ENCODE measurements at places on chromosomes 2 and 18.

DNA sequence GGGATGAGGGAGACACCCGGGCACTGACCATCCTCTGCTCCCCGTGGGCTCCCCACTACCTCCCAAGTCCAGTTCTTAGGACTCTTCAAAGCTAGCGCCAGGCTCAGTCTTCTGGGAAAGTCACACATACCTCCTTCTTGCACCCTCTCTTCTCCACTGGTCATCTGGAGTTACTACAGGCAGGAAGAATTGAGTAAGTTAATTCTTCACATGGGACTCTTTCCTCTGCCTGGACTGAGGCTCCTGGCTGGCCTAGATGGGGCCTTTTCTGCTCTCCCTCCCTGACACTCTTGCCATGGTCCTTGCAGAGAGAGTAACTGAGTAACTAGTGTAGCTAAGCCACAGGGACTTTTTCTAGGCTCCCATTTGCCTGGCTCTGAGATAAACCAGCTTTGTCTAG, 96.5 kb upstream of the CELF4 start:
- no peak for DNase-seq

- DNase-seq, result no peak
These were observed 107.1 kb downstream of the LYPD6B start for GRCh38 chr2:149145314-149146295.

DNA sequence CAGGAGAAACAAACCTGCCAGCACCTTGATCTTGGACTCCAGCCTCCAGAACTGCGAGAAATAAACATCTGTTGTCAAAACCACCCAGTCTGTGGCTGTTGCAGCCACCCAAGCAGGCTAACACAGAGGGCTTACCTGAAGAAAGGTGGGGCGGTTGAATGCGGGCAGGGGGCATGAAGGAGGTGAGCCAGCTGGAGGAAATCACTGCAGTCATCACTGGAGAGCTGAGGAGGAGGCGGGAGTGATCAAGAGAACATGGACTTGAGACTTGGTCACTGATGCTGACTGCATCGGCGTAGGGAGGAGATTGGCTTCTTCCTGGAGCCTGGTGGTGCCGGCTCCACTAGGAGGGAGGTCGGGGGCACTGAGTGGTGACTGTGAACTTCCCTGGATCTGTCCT, 14.6 kb upstream of the ARMC9 start:
- no peak for DNase-seq

DNA sequence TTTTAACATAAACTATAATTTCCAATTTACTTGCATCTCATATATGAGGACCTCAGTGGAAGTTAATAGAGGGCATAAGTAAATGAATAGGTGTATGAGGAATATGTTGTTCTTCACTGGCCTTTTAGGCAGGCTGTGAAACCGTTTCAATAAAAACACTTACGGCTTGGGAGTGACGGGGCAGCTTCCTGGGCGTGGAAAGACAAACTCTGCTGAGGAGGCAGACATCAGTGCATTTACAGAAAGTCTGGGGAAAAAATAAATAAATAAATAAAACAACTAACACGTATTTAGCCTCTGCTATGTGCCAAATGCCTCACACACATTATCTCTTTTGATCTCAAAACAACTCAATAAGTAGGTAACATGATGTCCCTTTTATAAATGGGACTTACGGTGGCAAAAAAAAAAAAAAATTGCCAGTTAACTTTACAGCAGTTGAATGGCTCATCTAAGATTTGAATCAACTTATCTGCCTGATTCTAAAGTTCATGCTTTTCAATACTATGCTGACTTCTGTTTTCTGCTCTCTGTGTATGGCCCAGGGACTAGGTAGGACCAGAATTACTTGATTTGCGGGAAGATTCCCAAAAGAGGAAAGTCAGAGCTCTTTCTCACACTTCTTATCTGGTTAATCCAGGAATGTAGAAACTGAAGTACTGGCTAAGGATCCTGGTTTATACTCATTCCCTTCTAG, 77.5 kb upstream of the LRATD1 start:
- no peak for DNase-seq

- DNase-seq, result no peak
These were observed 24.8 kb upstream of the HNRNPA3 start for GRCh38 chr2:177187631-177188312.

DNA sequence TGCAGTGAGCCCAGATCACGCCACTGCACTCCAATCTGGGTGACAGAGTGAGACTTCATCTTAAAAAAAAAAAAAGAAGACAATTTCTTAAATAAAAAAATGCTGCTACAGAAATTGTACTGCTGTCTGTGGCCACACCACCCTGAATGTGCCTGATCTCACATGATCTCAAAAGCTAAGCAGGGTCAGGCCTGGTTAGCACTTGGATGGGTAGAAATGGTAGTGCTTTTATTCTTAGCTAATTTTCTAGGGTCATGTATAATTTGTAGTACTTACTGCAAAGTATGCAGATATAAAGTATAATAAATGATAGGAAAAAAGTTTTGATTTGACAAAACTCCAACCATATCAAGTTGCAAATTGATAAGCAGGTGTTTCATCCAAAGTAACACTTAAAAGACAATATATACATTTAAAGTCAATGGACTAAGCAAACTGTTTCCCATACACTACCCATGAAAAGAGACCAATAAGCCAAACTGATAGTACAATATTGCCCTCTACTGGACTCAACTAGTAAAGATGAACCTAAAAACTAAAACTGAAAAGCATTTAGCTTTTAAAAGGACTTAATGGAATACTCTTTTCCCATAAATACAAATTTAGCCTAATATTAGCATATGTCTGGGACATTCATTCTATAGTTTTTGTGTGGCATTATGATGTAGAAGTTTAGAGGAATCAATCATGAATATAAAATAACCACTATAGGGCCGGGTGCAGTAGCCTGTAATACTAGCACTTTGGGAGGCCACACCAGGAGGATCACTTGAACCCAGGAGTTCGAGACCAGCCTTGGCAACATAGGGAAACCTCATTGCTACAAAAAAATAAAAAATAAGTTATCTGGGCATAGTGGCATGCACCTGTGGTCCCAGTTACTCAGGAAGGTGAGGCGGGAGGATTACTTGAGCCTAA, 18.6 kb upstream of the PEX13 start:
- DNase-seq, result no peak

GRCh38 chr18:58592223-58593214, 36.4 kb downstream of the ALPK2 start:
- no peak for DNase-seq

- DNase-seq, result no peak
These were observed 55.9 kb downstream of the RAB31 start for GRCh38 chr18:9764011-9764481.

DNA sequence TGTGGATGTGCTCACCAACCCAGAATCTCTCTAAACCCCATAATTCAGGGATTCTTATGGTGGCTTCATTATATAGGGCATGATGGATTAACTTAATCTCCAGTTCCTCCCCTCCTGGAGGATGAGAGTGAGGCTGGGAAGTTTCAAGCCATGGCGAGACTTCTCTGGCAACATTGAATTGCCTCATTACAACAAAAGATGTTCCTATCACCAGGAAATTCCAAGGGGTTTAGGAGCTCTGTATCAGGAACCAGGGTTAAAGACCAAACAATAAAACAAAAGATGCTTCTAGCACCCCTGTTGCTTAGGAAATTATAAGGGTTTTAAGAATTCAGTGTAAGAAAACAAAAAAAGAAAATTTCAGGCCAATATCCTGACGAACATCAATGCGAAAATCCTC, 100.1 kb downstream of the NAB1 start:
- no peak for DNase-seq

DNA sequence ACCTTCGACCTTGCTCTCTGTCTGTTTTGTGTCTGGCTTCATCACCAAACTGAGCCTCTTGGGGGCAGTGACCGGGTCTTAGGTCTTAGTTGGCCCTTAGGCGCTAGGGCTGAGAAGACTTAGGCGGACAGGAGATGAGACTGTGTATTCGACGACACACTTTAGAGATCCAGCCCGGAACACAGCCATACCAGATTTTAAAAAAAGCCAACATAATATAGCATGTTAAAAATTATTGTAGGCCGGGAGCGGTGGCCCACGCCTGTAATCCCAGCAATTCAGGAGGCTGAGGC, 9.5 kb upstream of the PROC start:
- no peak for DNase-seq

DNA sequence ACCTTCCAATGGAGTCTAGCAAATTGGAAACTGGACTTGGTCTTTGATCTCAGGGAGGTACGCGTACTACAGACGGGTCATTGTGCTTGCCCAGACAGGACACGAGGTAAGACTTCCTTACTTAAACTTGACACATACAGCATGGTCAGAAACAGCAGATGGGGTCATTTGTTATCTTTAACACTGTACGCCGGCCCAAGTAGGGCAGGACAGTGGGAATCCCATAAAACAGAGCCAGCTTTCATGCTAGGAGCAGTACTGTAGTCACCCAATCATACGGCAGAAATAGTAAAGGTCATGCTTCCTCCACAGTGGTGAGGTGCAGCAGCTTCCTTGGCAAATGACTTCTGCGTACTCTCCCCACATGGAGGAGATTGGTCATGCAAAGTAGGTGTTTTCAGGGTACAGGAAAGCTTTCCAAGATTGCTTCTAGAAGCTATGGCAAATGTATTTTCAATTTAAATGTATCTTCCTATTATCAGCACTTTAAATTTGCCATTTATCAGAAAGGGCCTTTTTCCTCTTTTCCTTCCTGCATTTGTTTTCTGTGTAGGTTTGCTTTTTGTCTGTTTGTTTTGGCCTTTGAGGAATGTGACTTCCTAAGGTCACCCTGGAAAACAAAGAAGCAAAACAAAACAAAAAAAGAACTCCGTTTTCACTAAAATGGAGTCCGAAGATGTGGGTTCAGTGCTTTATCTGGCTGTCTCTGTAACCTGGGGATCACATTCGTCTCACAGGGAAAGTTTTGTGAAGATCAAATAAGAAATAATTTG, 74.0 kb upstream of the DSG1 start:
- no peak for DNase-seq

GRCh38 chr18:23133860-23134779, 1.2 kb upstream of the CABLES1 start:
- DNase-seq, result no peak

GRCh38 chr2:120631236-120631635, 104.4 kb upstream of the GLI2 start:
- no peak for DNase-seq

- no peak for DNase-seq
These were observed 87.4 kb downstream of the ADAM23 start for GRCh38 chr2:206530727-206531126.

DNA sequence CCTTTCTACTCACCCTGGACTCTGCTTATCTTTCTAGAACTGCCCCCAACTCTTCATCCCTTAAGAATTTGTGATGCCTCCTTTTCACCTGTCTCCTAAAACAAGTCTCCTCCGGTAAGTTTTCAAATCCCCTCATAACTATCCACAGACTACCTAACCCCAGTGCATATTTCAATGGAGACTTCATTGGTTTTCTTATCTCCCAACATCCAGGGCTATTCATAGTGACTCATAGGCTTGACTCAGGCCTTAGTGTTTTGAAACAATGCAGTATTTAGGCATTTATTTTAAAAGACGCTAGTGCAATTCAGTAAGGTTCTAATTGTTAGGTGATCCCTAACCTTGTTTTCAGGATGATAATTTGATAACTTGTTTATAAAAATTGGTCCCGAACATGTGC, 399.2 kb downstream of the CPS1 start:
- DNase-seq, result no peak

GRCh38 chr2:153871231-153872221, at the start of gene GALNT13:
GALNT13 (plus strand) TSS chr2:153871922.
- DNase-seq, result no peak

- DNase-seq, result no peak
These were observed 61.9 kb upstream of the SPP2 start for GRCh38 chr2:233988581-233988980.

DNA sequence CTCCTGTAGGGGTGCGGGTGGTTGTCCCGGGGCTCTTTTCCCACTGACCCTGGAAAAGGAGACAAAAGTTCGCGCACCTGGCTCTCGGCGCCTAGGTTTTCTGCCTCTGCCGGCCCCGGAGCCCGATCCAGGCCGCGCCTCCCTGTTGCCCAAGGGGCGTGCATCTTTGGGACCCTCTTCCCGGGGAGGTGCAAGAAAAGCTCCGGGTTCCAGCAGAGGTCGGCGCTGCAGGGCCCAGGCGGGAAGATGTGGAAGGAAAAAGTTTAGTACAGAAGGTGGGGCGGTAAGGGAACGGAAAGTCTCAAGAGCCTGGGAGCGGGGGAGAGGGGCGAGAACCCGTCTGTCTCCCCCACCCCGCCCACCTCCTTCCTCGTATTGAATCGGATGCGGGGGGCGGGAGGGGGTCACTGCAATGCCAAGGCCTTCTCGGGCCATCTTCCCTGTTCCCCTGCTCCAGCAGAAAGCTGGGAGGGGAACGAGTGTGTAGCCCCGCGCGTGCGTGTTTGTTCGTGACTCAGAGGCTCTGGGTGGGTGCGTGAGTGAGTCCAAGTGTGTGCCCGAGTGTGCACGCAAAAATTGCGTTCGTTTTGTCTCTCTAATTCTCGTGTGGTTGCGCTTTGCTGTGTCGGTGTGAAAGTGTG, 6.3 kb upstream of the EN1 start:
- DNase-seq, result no peak

GRCh38 chr2:218890369-218890768, 9.7 kb downstream of the WNT10A start:
- DNase-seq, result no peak

DNA sequence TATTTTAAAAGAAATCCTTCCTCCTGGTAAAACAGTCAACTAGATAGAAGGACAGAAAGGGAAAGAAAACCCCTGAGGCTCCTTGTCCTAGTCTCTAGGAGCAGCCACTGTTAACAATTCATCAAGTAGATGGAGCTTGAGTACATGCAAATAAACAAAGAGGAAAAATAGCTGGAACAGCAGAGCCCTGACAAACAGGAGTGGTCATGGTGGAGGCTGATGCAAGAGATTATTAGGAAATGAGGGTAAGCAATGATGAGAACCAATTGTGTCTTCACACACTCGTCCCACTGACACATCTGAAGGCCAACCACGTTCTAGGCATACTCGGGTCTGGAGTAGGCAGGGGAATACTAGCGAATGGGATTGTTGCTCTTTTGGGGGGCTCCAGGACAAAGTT, 9.2 kb downstream of the DLGAP1 start:
- DNase-seq, result no peak

Measured in stimulated activated CD4-positive, alpha-beta T cell treated with anti-CD3 and anti-CD28 coated beads, Interleukin-1b, Interleukin-23, amount 100 ng/mL, for 1 hour (primary cell).